Left colon (tissue), 2 donors: ENCODE measurements at places on chromosomes 12 and 14. TPM values are rescaled to one million over a fixed set of nuclear protein-coding genes. Genes with fewer than 3 reads are reported as not detected.
A peak's percentile ranks its signal among the peaks of the same experiment; 100 is the strongest.

GRCh38 chr14:55129428-55130195 is 560 bp downstream of the LGALS3 start:
- DNase-seq: peak; percentile 71

DNA sequence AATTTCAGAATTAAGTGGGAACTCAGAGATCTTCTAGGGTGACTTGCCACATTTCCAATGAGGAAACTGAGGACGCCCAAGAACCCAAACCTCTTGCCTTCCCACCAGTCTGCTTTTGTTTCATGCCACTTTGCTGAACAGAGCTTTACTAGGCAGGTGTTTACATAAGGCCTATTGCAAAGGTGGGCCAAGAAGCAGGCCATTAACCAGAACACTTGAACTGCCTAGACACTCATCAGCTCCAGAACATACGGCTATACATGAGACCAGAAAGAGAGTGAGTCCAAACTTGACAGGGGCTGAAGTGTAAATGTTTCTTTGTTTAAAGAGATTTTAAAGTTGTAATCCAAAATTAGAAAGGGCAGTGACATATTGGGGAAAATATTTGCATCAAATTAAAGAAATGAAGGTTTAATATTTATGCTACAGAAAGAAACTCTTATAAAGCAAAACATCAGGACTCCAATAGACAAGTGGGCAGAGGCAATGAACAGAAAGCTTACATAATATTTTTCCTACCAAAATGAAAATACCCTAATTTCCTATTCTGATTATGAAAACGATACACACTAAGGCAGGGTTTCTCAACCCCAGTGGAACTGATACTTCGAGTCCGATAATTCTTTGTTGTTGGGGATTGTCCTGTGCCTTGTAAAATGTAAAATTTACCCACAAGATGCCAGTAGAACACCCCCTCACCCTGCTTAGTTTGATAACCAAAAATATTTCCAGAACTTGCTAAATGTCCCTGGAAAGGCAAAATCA is 11.7 kb downstream of the BATF start:
- no peak for DNase-seq

DNA sequence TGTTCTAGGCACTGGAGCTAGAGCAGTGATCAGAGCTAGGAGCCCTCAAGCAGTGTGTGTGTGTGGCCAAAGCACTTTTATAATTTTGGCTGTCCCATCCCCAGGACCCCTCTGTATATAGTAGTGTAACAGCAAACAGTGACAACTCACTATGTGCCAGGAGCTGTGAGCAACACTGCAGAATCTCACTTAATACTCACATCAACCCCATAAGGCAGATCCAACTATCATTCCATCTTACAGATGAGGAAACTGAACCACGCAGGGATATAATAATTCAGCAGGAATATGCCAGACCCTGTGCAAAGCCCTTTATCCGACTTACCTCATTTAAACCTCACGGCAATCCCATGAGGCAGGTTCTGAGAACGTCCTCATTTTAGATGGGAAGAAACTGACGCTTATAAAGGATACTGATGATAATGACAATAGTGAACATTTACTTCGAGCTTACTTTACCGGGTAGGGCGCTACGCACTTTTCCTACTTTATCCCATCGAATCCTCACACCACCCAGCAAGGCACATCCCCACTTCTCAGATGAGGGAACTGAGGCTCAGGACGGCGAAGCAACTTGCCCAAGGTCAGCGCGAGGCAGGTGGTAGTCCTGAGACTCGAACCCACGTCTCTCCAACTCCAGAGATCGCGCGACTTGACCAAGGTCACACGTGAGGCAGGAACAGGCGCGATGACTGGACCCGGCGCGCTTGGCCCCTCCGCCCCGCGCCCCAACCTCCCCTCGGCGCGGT is 687 bp downstream of the RAB35 start:
- peak; percentile 49 for DNase-seq

- DNase-seq: no peak
Measured at GRCh38 chr14:21184254-21184653, 28.4 kb upstream of the OR5AU1 start.

DNA sequence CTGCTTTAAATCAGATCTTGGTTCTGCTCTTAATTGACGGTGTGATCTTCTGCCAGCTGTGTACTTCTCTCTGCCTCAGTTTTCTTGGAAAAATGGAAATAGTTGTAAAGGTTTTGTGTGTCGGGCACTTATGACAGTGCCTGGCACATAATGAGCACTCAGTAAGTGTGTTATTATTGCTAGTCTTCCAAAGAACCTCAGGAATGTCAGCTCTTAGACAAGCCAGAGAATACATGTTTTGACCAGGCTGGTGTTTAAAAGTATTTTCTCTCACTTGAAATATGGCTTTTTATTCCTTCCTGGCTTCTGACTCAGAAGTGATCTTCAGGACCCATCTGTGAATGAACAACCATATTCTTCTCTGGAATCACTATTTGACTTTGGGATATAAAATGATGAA is 304.1 kb downstream of the SNAPC1 start:
- no peak for DNase-seq

DNA sequence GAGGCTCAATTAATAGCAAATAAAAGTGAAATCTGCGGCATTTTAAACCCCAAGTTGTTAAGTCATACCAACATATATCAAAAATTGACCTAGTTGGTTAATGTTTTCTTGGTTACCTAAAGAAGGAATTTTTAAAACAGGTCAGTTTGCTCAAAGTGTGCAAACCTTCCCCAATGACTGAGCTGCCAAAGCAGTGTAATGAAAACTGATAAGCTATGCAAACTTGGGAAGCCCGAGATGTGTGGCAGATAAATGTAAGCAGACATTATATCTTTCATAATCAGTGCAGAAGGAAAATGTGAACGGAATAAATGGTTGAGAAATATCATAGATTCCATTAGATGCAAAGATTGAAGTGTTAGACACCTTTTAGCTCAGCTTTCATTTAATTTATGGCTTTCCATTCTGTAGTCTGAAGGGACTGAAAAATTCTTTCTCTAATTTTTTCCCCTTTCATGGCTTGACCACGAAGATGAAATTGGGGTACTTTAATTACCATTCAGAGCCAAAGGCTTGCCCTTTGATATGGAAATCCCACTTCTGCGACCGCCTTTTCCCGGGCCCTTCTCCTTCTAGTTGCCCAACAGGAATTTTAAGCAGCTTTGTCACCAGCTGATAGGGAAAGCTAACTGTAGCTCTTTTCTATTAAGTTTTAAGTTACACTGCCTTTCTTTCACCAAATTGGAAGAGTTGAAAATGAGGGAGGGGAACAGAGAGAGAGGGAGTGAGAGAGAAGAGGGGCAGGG is 306.6 kb upstream of the SOX5 start:
- no peak for DNase-seq

Gene AMN
- total RNA-seq: 186 TPM

Gene HOXC12
- total RNA-seq: not detected

Gene FAIM2
- 2.3 TPM for total RNA-seq

Gene ART4
- 0.20 TPM for total RNA-seq
